ENCODE measurements at places on chromosomes 2 and 18.

DNA sequence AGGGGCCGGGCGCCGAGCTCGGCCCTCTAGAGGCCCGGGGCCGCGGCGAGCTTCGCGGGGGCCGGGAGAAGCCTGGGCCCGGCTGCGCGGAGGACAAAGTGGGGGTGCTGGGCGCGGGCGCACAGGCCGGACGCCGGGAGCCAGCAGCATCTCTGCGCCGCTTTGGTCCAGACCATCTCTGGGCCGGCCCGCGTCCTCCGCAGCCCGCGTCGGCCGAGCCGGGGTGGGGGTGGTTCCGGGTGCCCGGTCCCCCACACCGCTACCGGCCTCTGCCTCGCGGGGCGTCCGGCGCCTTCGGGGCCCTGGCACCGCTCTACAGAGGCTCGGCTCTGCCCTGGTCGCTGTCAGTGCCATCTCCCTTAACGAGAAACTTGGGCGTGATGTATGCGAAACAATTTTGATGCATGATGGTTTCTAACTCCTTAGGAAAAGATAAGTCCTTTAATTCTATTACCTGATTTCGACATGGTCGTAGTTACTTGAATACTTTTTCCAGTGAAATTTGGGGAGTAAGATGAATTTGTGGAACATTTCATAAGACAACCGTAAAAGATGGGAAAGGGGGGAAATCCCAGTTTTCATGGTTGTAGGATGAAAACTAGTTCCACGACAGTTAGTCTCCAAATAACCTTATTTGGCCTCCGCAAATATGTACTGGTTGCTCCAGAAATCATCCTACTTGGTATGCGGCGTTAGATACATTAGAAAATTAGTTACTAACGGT is 562 bp downstream of the TWSG1 start:
- DNase-seq = peak; percentile 85

GRCh38 chr2:41958775-41959174 is 89.0 kb upstream of the PKDCC start:
- DNase-seq = no peak

DNA sequence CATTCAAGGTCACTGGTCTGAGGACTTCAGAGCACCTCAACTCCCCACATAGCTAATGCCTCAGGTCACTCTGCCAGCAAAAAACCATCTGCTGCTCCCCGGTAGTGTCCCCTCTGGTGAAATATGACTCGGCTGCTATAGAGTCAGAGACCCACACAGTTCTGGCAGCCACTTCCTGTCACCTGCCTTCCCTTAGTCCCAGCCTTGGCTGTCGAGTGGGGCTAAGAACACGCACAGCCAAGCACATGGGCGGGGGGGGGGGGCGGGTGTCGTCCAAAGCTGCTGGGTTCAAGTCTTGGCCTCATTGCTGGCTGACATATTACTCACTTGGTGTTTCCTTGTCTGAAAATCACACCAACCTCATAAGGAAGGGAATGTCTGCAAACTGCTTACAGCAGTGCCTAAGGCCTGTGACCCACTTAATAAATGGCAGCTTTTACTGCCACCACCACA is 37.5 kb downstream of the POLR1A start:
- peak; percentile 72 for DNase-seq

- DNase-seq = no peak
Observed at GRCh38 chr2:47086054-47086471, 69.0 kb downstream of the STPG4 start.

- peak; percentile 36 for DNase-seq
Observed at GRCh38 chr2:214379227-214379626, 31.6 kb upstream of the VWC2L start.

DNA sequence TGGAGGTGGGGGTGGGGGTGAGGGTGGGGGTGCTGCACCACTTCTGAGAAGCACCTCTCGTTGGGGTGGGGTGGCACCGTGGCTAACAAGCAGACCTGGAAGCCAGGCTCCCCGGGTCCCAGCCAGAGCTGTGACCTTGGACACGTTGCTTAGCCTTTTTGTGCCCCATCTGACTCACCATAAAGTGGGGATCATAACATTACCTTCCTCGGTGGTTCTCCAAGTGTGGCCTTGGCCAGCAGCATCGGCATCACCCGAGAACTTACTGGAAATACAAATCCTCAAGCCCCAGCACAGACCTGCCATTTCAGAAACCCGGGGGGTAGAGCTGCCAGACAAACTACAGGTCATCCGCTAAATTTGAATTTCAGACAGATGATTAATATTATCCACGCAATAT is 58.7 kb upstream of the SLC66A3 start:
- no peak for DNase-seq

GRCh38 chr2:61158356-61158955 is 3.5 kb upstream of the C2orf74 start:
- DNase-seq = no peak

DNA sequence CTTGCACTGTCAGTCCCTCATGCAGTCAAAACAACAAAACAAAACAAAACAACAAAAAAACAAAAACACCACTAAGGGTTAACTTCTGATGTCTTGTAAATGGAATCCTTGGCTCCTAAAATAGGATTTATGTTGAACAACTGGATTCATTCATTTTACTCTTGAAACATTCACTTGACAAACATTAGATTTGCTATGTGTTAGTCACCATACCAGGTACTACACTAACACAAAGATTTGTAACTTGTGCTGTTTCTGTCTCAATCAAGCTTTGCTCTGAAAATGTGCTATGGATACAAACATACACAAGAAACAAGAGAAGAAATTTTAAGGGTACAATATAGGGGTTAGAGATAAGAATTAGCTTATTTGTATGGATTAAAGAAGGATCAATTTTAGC is 812.8 kb downstream of the LRP1B start:
- no peak for DNase-seq

DNA sequence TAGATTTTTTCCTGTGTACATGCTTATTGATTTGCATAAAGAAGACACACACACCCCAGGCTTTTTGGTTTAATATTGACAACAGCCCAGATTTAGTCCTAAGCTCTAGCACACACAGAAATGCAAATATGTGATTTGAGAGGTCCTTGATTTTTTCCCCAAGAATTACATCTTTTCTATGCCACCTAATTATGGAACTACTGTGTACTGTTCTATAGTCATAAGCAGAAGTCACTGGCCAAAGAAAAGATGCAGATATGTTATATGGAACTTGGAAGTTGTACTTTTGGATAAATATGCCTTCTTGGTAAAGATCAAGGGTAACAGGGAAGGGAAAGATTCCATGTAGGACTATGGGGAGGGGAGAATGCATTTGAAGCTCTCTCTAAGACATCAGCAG is 105.6 kb downstream of the SETBP1 start:
- no peak for DNase-seq

DNA sequence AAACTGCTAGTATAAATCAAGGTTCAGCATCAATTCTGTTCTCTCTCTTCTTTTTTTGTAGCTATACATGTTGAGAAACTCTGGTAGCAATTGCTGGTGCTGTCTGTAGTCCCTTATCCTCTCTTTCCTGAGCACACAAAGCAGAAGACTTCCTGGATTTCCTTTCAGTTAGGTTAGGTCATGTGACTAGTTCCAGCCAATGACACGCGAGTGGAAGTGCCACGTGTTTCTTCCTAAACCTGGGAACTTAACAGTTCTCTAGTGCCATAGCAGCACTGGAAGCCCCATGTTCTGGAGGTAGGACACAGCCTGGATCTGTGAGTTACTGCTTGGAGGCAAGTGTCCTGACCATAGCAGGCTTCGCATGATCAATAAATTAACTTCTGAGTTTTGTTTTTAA is 125.9 kb downstream of the PLA2R1 start:
- DNase-seq = peak; percentile 22

- no peak for DNase-seq
Observed at GRCh38 chr2:1037066-1037465, 86.4 kb downstream of the SNTG2 start.

DNA sequence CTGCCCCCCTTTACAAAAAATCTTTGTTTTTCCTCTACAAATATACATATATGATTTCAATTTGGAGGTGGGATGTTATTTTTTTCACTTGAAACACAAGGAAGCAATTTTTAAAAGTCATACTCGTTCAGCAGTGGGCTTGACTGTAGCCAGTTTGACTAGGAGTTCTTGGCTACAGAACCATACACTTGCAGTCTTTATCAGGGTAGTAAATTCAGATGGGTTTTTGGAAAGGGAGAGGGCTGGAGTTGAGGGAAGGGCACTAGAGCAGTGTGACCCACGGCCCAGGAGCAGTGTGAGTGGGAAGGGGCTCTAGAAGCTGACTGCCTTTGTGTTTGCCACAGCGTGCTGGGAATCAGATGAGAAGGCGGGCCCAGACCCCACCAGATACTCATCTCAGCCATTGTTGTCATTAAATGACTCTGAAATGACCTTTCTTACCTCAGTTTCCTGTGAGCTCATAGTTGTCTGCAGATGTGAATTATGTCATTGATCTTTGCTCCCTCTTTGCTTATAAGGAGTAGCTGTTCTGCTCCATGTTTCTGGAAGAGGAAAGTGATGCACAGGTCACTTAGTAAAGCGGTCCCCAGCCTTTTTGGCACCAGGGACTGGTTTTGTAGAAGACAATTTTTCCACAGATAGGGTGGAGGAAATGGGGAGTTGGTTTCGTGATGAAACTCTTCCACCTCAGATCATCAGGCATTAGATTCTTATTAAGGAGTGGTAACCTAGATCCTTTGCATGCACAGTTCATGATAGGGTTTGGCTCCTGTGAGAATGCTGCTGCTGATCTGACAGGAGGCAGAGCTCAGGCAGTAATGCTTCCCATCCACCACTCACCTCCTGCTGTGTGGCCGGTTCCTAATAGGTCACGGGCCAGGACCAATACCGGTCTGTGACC is 116.8 kb downstream of the SPTBN1 start:
- peak; percentile 38 for DNase-seq

DNA sequence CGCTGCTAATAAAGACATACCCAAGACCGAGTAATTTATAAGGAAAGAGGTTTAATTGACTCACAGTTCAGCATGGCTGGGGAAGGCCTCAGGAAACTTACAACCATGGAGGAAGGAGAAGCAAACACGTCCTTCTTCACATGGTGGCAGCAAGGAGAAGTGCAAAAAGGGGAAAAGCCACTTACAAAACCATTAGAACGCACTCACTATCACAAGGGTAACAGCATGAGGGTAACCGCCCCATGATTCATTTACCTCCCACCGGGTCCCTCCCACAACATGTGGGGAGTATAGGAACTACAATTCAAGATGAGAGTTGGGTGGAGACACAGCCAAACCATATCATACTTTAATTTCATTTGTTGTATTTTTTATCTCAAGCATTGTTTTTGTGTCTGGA is 67.5 kb downstream of the ATP9B start:
- peak; percentile 27 for DNase-seq

- DNase-seq = no peak
Observed at GRCh38 chr18:74570266-74570665, 27.4 kb upstream of the ZNF407 start.

DNA sequence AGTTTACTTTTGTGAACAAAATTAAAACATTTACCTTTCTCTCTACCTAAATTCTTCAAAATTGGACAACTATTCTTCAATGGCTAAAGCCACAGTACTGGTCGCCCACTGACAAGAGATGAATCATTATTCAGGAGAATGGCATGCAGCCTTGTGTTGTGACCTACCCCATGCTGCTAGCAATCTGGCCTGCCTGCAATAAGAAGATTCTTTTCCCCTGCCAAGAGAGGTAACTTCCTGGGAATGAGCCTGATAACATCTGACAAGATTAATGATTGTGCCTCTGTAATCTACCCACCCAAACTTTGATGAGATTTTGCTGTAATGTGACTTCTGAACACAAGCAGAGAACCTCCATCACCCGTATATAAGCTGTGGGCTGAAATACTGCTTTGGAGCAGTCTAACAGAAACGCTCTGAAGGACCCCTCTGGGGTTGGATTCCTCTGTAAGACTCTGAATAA is 47.0 kb upstream of the ST3GAL5 start:
- peak; percentile 70 for DNase-seq

DNA sequence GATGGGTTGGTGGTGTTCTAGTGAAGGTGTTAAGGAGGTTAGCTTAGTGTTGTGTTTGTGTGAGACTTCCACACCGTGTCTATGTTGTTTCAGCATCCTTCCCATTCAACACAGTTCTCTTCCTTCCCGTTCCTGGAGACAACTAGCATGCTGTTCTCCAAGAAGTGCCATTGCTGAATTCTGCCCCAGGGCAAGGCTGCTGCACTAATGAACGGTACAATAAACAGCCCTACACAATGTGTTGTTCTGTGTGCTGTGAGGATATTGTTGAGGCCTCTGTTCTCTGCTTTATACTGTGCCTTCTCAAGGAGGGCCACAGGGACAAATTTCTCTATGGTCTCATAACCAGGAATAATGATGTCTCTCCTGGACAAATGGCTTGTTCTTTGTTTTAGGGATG is 39.8 kb upstream of the ZEB2 start:
- DNase-seq = no peak

- no peak for DNase-seq
Observed at GRCh38 chr2:240301256-240301795, 134.1 kb upstream of the GPC1 start.

GRCh38 chr2:84631985-84632384 is 115.7 kb downstream of the DNAH6 start:
- no peak for DNase-seq

- DNase-seq = no peak
Observed at GRCh38 chr2:127107622-127107999, 657 bp upstream of the BIN1 start.

DNA sequence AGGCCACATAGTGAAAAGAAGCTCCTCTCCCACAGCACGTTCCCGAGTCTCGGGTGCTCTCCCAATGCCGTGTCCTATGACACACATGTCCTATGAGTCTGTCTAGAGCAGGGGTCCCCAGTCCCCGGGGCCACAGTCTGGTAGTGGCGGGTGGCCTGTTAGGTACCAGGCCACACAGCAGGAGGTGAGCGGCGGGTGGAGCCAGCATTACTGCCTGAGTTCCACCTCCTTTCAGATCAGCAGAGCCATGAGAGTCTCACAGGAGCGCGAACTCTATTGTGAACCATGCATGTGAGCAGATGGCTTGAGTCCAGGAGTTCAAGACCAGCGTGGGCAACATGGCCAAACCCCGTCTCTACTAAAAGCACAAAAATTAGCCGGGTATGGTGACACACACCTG is 112.6 kb downstream of the ZBTB7C start:
- peak; percentile 64 for DNase-seq

- peak; percentile 86 for DNase-seq
Observed at GRCh38 chr18:13500227-13500865, 226.0 kb downstream of the FAM210A start.

DNA sequence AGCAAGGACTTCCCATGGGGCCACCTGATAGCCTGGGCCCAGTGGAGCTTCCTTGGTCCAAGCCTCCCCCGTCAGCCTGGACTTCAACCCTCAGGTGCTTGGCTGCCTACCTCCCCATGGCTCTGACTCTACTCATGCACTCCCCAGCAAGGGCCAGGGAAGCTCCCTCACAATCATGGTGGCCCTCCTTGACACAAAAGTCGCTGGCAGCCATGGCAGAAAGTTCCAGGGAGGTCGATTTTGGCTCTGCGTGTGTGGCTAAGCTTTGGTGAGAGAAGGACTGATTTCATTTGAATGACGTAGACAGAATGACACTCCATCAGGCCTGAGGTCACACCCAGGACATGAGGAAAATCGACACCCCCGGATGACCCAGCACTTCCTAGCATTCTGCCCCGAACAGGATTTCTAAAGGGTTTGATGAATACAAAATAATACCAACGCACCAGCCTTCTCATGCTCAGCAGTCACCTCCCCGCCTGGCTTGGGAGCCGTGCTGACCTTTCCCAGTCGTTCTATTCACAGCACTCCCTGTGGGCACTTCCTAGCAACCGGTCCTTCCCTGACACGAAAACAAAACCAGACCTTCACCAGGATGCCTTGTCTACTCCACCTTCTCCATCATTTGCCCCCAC is 52.7 kb downstream of the LBH start:
- DNase-seq = no peak
